ENCODE measurements at places on chromosomes 4 and X. TPM values are rescaled to one million over a fixed set of nuclear protein-coding genes. Genes with fewer than 3 reads are reported as not detected.

TGIF2LX gene
- total RNA-seq: not detected

CCSER1 gene
- 1.1 TPM for total RNA-seq

DDIT4L gene
- total RNA-seq: 10.2 TPM

TRIML1 gene
- total RNA-seq: not detected

TKTL2 gene
- not detected for total RNA-seq

Data from H7 (cell line).